SW 1271 (cell line): ENCODE measurements at places on chromosomes 7 and 10.

DNA sequence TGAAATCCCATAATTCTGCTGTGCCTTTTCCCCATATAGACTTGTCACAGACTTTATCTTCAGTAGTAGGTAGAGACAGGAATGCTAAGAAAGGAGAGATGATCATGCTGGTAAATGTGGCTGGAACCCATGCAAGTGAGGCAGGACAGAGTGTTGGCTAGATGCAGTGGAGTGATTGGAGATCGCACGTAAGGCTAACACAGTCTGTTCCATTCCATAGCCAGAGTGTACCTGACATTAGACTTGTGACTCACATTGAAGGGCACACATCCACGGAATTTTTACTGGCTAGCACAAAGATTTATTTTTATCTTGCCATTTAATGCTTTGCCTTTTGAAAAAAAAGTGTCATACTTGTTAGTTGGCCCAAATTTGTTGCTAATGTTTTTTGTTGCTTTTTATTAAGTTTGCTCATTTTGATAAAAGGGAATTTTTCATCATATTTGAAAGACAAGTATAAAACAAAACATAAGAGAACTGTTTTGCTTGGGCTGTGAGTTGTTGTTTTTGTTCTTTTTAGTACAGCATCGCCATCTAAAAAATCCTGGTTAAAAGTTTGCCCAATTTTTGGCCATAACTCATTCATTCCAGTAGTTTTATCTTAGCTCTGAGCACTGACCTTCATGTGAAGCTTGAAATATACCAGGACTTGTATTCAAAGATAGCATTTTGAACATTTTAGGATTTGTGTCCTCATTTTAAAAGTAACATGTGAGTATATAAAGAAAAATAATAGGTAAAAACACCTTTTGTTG lies 81.0 kb downstream of the CPED1 start:
- no peak for DNase-seq

DNA sequence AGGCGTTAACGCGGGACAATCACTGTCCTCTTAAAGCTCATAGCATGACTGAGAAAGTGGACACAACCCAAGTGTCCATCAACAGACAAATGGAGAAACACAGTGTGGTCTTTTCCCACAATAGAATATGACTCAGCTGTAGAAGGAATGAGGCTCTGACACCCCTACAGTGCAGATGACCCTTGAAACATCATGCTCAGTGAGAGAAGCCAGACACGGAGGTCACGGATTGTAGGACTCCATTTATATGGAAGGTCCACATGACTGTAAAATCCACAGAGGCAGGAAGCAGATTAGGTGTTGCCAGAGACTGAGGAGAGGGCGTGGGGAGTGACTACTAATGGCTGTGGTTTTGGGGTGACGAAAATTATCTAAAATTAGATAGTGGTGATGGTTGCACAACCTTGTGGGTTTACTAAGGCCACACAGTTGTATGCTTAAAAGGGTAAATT lies 6.1 kb upstream of the NCAPG2 start:
- no peak for DNase-seq

GRCh38 chr7:149002604-149003003 lies 25.7 kb downstream of the PDIA4 start:
- DNase-seq: no peak

DNA sequence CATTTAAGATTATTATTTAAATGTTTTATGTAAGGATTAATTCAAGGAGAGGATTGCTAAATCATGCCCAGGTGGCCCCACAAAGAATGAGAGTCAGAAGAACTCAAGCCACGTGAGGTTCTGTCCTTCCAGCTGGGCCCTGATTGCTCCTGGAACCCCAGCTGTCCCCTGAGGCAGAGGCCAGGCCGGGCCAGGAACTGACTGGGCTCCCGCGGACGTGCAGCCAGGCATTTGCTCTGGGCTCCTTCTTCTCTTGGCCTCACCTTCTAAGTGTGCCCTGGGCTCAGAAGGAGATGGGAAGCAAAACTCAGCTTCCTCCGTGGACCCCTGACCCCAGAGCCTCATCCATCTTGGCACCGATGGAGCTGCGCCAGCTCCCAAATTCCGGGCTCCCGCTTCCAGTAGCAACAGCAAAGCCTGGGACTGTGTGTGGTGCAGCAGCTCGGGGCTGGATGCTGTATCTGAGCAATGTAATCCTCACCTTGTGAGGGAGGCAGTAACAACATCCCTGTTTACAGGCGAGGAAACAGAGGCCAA lies 250.6 kb upstream of the PPP2R2D start:
- no peak for DNase-seq

GRCh38 chr10:79055892-79056291 lies 12.9 kb upstream of the ZMIZ1 start:
- DNase-seq: no peak

GRCh38 chr7:26101361-26102151 lies 50.4 kb upstream of the NFE2L3 start:
- DNase-seq: no peak

GRCh38 chr7:22329816-22330524 lies 27.0 kb downstream of the RAPGEF5 start:
- DNase-seq: no peak

DNA sequence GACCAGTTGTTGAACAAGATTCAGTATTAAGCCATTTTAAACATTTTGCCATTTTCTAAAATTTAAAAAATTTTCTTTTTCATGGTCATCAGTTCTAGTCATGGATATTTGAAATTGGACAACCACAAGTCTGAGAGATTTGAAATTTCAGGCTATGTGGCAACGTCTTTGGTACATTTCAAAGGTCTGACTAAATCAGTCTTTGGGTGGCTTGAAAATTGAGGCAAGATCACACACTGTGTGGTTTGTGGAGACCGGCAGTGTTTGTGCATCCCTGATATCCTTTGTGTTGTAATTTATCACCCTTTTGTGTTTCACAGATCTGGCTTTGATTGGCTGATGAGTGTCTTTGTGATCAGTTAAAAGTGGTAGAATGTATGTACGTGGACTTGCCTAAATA lies 35.7 kb downstream of the CCAR1 start:
- DNase-seq: no peak

DNA sequence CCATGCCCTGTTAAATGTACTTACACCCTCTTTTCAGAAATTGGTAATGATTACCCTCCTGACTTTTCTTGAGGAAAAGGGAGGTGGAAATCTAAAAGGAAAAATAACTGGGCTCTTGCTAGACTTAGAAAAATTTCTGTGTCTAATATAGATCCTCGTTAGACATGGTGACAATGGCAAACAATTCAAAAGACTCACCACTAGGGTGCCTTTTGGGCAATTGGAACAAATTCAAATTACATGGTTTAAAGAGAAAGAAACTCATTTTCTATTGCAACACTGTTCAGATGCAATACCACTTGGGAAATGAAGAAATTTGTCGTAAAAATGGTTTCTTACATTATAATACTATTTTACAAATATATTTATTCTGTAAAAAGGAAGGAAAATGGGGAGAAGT lies 950.1 kb downstream of the GRM8 start:
- no peak for DNase-seq
